C1 segment of cervical spinal cord (tissue), 14 donors: ENCODE measurements at places on chromosomes 12 and 14.

DNA sequence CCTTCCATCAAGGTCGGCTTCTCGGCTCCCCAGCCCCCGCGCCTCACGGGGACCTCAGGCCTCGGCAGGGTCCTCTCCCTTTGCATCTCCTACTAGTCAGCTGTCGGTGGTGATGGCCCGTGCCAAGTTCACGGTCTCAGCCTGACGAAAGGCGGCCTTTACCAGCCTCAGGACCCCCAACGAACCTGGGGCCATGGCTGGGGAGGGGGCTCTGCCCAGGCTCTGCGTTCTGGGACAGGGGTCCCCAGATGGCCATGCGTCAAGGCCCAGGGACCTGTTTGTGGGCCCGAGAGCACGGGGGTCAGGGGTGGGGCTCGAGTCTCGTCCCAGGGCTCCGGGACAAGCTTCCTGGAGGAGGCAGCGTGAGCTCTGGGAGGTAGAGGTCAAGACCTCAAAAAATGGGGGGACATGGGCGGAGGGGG lies 32.8 kb upstream of the DEGS2 start:
- no peak for DNase-seq

DNA sequence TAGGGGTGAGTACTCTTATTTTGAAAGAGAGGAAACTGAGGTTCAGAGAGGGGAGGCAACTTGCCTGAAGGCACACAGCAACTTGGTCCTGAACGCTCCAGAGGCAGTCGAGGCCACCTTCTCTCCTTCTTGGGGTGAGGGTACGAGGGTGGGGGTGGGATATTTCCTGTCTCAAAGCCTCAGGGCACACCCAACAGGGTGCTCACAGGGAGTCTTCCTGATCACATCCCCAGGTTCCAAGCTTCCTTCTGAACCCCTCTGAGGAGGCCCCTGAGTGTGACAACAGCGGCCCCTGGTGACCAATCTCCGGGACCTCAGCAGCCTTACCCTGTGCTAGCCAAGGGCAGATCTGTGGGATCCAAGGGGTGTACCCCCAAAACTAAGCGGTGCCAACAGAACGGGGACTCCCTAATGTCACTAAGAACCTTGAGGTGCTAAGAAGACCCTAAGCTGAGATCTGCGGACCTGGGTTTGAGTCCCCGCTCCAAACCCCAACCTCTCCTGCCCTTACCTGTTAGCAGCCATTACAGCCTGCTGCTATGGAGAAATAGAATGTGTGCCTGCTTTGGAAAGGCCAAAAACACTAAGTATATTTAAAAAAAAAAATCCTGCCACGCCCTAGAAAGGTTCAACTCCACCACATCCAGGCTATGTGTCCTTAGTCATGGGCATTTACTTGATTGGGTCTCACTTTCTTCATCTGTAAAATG lies 57.9 kb downstream of the TRPV4 start:
- no peak for DNase-seq

GRCh38 chr12:19021240-19021639 lies 108.3 kb upstream of the PLEKHA5 start:
- DNase-seq: no peak

GRCh38 chr12:69837657-69838415 lies 12.8 kb downstream of the MYRFL start:
- no peak for DNase-seq

DNA sequence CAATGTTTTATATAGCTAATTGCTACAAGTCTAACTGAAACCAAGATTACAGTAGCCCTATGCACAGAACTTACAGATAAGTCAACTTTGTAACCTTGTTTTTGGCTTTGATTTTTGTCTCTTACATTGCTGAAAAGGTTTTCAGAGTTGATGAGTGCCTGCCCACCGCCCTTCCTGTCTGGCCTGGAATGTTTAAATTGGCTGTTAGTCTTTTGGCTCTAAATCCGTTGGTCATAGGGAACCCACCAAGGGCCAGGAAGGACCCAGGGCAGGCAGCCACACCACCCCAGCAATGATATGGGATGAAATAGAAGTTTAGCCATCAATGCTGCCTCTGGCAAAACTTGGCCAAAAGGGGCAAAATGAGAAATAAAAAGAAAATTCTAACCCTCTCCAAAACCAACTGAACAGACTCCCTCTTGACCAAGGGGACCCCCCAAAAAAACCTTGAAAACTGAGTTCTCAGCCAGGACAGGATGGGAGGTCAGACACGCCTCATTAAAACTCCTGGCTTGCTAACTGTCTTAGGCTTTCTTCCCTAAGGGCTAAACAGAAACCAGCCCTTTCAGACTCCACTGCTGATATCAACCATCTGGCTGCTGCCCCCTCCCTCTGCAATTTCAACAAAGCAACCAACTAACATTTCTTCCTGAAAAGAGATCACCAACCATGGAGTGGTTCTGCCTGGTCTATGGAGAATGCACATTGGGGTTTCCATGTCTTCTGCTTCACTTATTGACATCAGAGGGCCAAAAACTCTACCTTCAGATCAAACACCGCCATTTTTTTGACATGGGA lies 242.1 kb upstream of the NOS1 start:
- no peak for DNase-seq

DNA sequence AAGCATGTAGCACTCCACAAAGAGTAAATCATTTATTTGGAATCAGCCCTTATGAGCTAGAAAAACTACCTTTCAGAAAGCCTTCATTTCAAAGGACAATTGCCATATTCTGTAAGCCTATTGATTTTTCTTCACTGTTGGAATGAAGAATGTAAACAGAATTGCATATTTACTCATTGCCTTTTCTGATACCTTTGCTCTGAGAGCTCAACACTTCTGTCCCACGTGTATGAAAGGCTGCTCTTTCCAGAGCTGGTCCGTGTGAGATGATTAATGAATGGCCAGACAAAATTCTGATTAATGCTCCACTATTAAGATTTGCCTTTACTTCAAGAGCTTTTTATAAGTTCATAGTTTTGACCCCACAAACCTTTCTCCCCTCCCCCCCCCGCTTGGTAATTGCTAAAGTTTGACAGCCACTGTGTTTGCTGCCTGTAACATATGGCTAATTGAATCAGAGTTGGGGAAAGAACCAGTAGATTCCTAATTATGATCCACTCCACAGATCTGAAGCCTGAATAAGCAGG lies 63.0 kb upstream of the PLEKHA5 start:
- no peak for DNase-seq

DNA sequence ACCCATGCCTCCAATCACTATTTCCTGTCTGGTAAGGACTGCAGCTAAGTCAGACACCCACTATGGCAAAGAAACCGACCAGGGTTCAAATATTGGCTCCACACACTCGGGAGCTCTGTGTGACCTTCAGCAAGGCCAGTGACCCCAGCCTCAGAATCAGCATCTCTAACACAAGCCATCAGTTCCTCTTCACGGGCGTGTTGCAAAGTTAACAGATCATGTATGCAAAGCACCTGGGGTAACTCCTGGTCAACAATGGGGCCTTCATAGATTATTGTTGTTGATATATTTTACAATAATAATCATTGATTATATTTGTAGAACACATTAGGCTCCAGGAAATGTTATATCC lies 6.2 kb upstream of the FAM222A start:
- no peak for DNase-seq

GRCh38 chr14:79408696-79409095 lies 802.6 kb downstream of the DIO2 start:
- DNase-seq: no peak

GRCh38 chr14:69711477-69711876 lies 55.5 kb upstream of the SRSF5 start:
- DNase-seq: no peak

GRCh38 chr14:106803379-106803778 lies 1277.0 kb downstream of the TMEM121 start:
- DNase-seq: no peak

- no peak for DNase-seq
These were observed 8.5 kb upstream of the IL22 start for GRCh38 chr12:68261896-68262295.

GRCh38 chr12:2101359-2101758 lies 48.6 kb downstream of the CACNA1C start:
- DNase-seq: no peak

- DNase-seq: no peak
These were observed 886.0 kb upstream of the FBXO33 start for GRCh38 chr14:40318211-40318719.

- DNase-seq: no peak
These were observed 12.2 kb upstream of the PCED1B start for GRCh38 chr12:47067176-47067575.

DNA sequence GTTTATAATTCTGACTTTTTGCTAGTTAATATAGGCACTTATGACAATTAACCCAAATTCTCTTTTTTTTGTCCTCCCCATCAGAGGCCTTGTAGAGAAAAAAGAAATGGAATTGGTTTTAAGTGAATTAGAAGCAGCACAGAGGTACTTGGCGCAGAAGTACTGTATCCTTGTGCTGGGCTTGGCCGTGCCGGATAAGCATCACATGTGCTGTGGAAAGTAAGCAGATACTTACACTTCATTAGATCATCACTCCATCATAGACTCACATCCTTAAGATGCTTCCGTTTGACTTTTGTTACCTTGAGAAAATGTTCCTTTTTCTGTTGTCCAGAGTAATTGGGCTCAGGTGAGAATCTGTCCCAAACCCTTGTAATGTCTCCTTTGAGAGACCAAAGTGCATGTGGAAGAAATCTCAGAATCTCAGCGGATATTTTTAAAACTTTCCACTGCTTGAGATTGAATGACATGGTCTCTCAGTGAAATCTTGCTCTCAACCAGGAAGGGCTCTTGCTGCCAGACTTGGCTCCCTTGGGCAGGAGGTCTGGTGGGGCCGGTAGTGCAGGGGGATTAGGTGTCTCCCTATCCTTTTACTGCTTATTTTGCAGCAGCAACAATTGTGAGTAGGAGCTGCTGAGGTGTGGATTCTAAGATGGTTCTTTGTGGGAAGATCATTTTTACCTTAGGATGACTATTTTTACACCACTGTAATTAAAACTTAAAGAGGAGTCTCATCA lies 24.8 kb downstream of the PPP1R36 start:
- no peak for DNase-seq

- DNase-seq: no peak
These were observed 35.8 kb downstream of the ETV6 start for GRCh38 chr12:11685316-11685715.

GRCh38 chr14:23160924-23161522 lies 22.4 kb downstream of the SLC7A8 start:
- DNase-seq: no peak

- DNase-seq: no peak
These were observed at the start of gene WNT1 for GRCh38 chr12:48978291-48978740. Gene WNT1, plus strand, starts transcription at chr12:48978322. Its CDS starts 329 bp downstream, at chr12:48978651.

- no peak for DNase-seq
These were observed 9.7 kb upstream of the TDG start for GRCh38 chr12:103955811-103956508.

- DNase-seq: no peak
These were observed 60.0 kb upstream of the TRAF3 start for GRCh38 chr14:102717276-102717675.

DNA sequence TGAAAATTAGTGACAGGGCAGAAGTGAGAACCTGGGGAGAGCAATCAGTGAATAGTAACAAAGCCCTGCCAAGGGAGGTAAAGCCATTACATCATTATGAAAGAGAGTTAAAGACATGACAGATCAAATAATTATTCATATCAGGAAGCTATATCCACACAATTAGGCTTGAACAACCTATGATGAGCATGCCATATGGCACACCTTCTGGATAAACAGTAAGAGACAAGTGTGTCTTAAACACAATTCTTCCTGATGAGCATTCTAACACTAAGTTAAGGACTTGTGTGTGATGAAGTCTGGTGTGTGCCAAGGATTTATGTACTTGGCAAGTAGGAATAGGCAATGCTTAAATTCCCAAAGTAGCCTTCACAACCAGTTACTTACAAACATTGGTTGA lies 76.1 kb downstream of the GALNT4 start:
- DNase-seq: no peak

DNA sequence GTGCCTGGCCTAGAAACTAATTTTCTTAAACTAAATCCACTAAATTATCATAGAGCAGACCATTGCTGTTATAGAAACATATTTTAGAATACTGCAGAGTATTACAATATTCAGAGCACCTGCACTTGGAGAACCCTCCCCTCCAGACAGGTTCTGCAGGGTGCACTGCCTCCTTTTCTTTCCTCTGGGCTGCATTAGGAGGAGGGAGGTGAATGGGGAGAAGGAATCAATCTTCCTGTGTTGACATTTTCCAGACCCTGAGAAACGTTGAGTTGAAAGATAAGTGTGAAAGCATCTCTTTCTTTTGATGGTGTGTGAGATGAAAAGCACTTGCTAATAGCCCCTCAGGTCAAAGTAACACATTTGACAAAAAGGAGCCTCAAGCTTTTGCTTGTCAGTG lies 7.3 kb downstream of the SYNE2 start:
- no peak for DNase-seq

GRCh38 chr14:65336191-65336591 lies 76.3 kb upstream of the FUT8 start:
- DNase-seq: no peak

GRCh38 chr14:78022059-78022458 lies 148.1 kb upstream of the NRXN3 start:
- no peak for DNase-seq

DNA sequence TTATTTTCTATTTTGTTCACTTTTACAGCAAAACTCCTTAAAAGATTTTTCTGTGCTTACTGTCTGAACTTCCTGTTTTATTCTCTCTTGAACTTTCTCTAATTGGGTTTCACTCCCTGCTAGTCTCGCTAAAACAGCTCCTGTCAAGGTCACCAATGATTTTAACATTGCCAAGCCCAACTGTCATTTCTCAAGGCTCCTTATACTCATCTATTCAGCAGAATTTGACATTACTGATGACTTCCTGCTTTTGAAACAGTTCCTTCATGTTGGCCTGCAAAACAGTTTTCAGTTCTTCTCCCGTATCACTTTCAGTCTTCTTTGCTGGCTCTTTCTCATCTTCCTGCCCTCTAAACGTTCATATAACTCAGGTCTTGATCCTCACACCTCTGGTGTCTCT lies 268.5 kb upstream of the USP15 start:
- DNase-seq: no peak

- DNase-seq: no peak
These were observed 2.8 kb upstream of the KCNK13 start for GRCh38 chr14:90058876-90059458.

DNA sequence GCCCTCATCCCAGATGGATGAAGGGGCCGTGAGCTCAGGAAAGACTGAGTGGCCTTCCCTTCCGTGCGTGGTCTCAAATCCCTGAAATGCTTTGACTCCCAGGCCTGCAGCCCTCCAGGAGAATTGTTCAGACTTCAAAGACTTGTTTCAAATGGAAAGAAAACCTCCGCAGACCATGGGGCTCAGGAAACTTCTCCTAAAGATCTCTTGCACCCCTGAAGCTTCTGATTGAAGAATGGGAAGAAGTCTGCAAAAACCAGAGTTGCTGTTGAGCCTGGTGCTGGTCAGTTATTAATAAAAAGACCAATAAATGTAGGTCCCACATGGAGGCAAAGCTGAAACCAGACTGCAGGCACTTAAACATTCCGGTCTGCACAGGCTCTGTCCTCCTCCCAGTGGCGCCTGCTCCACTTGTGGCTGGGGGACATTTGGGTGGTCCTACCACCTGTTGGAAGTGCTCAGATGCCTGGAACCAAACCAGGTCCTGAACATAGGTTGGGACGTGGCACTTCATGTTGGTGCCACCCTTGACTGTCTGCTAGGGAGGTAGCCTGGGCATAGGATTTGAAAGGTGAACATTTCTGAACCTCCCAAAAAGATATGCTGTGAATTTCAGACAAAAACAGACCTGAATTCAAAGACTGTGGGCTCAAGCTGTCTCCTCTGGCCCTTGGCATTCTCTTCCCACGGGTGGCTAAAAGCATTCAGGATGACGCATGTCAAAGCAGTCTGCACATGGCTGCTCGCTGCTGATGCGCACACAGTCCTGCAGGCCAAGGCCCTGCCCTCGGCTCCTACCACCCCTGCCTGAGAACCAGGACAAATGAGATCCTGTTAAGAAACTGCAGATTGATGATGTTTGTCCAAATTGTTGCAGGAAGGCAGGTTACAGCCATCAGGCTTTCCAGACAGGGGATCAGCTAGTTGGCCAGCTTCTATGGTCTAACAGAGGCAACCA lies 36.2 kb upstream of the MEG3 start:
- DNase-seq: no peak
